Thoracic aorta endothelial cell (primary cell): ENCODE measurements at places on chromosomes 2 and 18. TPM values are rescaled to one million over a fixed set of nuclear protein-coding genes. Genes with fewer than 3 reads are reported as not detected.

The RAPGEF4 gene
- total RNA-seq: 4.5 and 11.6 TPM in 2 replicates

The BZW1 gene
- total RNA-seq: 1,049 and 1,370 TPM in 2 replicates

The GKN1 gene
- not detected in 2 replicates for total RNA-seq

The ZNF804A gene
- under 0.01 TPM in 2 replicates for total RNA-seq

The HOXD12 gene
- total RNA-seq: not detected in 2 replicates

The RESP18 gene
- total RNA-seq: not detected in 2 replicates

The DYTN gene
- not detected in 2 replicates for total RNA-seq

The LHCGR gene
- total RNA-seq: not detected in 2 replicates

The PID1 gene
- 0.13 TPM in 1 of 2 replicates, not detected in the other for total RNA-seq

The MROH2A gene
- not detected in 2 replicates for total RNA-seq

The FAM161A gene
- total RNA-seq: 4.1 and 4.8 TPM in 2 replicates

The ADRA2B gene
- total RNA-seq: not detected in 2 replicates

The SPDYA gene
- 1.5 and 2.7 TPM in 2 replicates for total RNA-seq

The POTEJ gene
- not detected in 2 replicates for total RNA-seq

The IL36B gene
- not detected in 2 replicates for total RNA-seq
